ENCODE measurements at places on chromosomes 5 and 9.
A peak's percentile ranks its signal among the peaks of the same experiment; 100 is the strongest.

DNA sequence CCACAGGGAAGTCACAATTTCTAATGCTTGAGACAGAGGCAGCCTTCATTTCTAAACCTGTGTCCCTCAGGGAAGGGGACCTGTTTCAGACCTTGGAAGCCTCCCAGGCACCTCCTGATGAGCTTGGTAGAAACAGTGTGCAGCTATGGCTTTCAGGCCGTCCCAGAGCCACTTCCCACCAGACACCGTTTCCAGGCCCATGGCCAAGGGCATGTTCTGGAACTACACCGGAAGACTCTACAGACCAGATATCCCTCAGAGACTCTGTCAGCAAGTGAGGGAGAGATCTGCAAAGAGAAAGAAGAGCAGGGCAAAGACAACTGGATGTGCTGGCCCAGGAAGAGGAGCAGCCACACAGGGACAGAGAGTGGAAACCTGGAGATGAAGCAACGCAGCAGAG lies 82.2 kb upstream of the HSPA9 start:
- DNase-seq, result no peak

DNA sequence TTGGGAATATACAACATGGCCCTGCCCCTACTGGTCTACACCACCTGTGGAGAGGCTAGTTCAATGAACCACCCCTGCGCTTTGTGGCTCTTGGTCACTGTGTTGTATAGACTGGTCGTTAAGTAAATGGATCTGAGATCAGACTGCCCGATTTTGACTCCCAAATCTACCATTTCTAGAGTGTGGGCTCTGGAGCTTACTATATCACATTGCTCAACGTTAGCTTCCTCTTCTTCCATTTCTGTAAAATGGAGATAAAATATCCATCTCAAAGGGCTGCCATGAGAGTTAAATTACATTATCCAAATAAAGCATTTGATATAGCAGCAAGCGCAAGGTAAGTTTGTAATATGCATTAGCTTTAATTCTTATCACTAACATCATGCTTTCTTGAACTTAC lies 52.7 kb upstream of the IFNK start:
- no peak for DNase-seq

GRCh38 chr9:89576404-89576839 lies 28.4 kb upstream of the GADD45G start:
- peak; percentile 53 for DNase-seq

GRCh38 chr5:39500551-39501175 lies 75.9 kb upstream of the DAB2 start:
- DNase-seq, result no peak

- no peak for DNase-seq
These were observed 11.5 kb downstream of the STKLD1 start for GRCh38 chr9:133387680-133388079.

DNA sequence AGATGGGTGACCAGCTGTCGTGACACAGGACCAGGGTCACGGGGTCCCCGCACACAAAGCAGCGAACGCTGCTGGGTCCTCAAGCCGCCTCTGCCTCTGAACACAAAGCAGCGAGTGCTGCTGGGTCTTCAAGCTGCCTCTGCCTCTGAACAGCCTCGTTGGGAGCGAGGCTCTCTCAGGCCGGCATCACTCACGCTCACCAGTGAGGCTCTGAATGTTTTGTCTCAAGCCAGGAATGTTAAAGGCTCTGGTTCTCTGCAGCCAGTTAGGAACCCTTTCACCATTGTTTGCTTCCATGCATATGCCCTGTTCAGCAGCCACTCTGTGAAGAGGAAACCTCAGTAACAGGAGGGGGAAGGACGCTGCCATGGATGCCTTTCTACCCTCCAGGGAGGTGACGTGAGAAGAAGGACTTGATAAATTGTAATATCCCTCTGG lies 82.7 kb upstream of the TAF11L2 start:
- DNase-seq, result no peak

- DNase-seq, result no peak
These were observed 514.7 kb downstream of the MTRR start for GRCh38 chr5:8383616-8384015.

DNA sequence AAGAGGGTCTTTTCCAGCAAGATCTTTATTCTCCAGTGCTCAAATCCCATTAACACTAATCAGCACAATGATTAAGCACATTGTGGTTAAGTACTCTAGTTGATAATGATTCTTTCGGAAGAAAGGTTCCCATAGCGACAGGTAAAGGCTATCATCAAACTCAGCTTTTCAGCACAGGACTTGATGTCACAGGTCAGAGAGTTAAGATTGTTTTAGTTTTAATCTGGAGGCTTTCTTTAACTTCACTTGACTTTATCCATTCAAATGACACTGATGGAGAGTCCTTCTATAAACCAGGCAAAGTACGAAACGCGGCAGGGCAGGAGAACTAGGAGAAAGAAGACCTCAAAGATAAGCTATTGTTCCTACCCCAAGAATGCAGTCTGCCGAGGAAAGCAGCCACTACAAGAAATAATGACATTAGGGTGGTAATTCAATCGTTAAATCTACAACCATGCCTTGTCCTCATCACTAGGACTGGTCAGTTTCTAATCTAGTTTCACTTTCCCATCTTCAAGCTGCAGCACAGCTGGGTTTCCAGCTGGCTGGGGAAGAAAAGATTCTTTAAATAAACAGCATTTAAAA lies 4.6 kb downstream of the NRG2 start:
- no peak for DNase-seq

GRCh38 chr5:35754481-35754880 lies 102.2 kb upstream of the IL7R start:
- DNase-seq, result no peak

GRCh38 chr5:67673180-67673579 lies 476.6 kb upstream of the CD180 start:
- DNase-seq, result no peak

DNA sequence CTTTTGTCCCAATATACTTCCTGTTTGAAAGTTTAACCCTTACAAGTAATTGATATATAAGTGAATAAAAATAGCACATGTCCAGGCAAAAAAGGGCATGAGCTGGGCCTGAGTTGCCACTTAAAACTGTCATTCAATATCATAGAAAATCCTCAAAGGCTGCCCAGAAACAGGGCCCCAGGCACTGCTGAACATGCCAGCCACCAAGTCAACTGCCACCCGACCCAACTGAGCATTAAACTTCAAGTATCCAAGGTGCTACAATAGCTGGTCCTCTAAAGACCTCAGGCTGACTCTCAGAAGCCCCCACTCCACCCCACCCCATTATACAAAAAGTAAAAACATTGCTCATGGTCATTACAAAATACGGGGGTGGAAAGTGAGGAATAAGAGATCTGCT lies 83.7 kb downstream of the CEMIP2 start:
- no peak for DNase-seq

DNA sequence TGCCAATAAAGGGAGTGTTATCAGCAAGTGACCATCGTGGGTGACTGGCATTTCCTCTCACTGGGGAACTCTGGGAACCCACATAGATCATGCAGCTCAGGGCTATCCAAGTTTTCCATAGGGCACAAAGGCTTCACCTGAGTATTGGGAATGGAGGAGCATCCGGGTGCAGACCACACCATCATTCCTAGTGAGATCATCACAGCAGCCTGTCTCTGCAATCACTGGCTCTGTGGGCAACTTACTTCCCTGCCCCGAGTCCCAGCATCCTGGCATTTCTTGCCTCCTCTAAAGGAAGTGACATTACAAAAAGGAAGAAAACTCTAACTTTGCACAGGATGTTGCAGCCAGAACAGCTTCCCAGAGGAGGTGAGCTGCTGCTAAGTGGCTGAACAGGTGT lies 80.6 kb upstream of the SHB start:
- DNase-seq, result no peak

DNA sequence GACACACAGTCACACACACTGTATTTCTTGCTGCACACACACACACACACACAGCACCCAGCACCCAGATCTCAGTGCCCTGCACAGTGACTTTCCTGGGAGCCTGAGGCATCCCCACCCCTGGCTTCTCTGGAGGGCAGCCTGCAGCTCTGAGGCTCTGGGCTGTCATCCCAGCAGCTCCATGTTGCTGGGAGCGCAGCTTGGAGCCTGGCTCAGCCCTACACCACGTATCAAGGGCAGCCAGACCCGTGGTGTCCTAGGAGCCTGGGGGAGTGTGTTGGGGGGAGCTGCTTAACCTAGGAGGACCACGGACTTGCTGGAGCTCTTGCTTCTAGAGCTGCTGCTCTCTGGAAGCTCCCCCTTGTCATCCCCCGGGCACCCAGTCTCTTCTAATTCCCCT lies 5.2 kb downstream of the IER5L start:
- no peak for DNase-seq

DNA sequence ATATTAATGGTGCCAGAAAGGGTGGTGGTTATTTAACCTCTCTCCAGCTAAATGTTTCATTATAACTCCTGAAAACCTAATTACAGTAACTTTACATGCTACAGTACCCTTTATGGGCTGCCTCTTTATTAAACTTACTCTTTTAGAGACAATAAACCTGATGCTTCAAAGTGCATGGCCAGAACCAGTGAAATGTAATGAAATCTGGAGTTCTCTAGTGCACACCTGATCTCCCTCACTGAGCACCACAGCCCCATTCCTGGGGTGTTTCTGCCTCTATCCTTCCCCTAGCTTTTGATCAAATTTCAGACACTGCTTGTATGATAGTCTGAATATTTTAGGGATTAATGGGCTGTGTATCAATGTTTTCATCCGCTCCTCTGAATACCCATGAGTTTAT lies 306.5 kb upstream of the WWC1 start:
- no peak for DNase-seq

- no peak for DNase-seq
These were observed 501.3 kb upstream of the FTMT start for GRCh38 chr5:121350181-121350930.

DNA sequence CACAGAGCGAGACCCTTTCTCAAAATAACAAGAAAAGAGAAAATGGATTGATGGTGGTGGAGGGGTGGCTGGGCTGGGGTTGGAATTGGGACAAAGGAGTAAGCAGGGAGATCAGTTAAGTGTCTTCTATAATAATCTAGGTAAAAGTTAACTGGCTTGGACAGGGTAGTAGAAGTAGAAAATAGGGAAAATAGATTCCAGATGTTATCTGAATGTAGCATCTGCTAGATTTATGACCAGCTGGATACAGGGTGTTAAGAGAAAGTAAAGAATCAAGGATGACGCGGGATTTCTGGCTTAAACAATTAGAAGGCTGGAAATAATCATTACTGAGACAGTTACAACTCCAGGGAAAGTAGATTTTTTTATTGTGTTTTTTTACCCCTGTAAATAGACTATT lies 13.0 kb downstream of the PPP6C start:
- DNase-seq, result no peak

DNA sequence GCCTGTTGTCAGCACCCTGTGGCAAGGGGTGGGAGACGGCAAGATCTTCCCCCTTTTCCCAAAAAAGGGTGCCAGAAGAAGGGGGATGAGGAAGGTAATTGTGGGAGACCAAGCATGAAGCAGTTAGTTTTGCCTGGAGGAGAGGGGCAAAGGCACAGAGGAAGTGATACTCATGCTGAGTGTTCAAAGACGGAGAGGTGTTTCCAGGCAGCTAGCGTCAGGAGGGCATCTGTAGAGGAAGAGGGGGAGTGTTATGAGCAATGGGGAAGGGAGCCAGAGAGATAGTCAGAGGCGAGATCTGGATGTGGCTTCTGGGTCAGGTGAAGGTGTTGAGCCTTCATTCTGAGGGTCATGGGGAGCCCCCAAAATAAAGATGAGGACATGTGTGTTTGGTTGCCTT lies 26.9 kb upstream of the ADAM19 start:
- peak; percentile 51 for DNase-seq

GRCh38 chr5:122921826-122922225 lies 76.4 kb downstream of the SNX24 start:
- no peak for DNase-seq

DNA sequence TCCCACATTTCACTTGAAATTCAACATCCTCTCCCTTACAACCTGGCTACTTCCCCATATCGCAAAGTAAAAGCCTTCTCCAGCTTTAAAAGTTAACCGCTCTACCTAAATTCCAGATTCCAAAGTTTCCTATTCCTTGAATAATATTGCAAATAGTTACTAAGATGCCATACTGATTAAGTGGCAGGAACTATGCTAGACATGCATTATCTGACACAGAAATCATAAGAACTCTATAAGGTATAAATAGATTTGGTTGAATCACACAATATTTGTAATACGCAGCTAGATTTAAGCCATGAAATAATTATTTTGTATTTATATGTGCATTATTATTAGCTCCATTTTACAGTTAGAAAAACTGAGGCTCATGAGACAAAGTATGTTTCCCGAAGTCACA lies 92.8 kb downstream of the NFIB start:
- no peak for DNase-seq

DNA sequence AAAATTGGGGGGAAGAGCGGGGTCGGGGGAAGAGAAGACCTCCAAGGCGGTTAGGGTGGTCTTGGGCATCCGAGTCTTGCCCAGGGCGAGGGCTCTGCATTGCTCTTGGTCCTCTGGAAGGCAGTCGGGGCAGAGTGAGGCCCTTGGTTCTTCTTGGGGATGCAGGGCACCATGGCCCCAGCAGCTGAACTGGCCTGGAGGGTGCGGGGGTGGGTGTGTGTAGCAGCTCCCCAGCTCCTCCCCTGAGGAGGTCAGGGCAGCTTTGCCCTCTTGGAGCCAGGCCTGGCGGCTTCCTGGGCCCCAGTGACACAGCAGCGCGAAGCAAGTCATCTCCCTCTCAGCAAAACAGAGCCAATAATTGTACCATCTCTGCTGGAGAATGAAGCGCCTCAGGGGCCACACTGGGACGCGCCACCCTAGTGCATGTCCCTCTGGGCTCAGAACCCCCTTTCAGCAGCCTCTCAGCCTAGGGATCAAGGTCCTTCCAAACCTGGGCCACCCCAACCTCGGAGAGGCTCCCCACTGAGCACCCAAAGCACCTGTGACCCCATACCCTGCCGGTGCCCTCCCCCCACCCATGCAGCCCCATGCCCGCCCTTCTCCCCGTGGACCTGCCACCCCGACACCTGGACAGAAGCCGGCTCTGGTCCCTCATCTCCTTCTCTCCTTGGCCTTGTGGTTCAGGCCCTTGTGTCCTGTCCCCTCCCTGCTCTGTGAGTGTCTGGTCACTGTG lies 10.4 kb upstream of the RXRA start:
- DNase-seq, result no peak

GRCh38 chr5:76177978-76178377 lies 94.8 kb downstream of the SV2C start:
- DNase-seq, result no peak

- DNase-seq, result no peak
These were observed 42.3 kb upstream of the JMY start for GRCh38 chr5:79193643-79194042.

DNA sequence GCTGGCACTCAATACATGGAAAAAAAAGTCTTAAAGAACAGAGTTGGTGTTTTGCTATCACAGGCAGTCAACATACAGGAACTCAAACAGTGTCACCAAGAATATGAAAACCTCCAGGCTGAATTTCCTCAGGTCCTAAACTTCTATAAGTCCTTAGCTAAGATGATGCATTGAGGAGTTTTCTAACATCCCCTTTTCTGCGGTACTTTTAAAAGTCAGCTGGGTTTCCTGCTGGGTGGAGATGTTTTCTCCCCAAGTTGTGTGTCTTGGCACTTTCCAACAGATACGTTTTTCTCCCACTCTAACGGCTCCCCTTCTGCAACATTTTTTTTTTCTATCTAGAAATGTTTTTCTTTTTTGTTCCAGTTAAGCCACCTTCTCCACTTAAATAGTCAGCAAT lies 244.8 kb upstream of the HAPLN1 start:
- no peak for DNase-seq
